ENCODE measurements at places on chromosomes 2 and 18.
A peak's percentile ranks its signal among the peaks of the same experiment; 100 is the strongest.

DNA sequence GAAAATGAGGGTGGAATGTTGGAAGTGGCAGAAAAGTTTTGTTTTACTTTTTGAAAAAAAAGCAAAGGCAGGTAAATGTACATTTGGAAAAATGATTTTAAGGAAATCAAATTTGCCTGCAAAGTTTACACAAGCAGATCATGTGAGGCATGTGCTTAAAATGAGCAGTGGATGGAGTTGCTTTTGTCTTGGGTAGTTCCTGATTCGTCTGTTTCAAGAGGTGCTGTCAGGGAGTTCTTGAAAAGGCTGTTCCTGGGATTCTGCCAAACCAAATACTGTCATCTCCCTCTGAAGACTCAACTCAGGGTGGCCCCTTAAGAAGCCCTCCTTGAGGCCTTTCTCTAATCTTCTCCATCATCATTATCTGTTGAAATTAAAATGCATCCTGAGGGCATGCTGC lies 59.0 kb downstream of the TACR1 start:
- no peaks in the 10 kb centered on the region for H3K36me3 ChIP-seq
- H3K27ac ChIP-seq: no peak overlapping the region
- DNase-seq: no peak

DNA sequence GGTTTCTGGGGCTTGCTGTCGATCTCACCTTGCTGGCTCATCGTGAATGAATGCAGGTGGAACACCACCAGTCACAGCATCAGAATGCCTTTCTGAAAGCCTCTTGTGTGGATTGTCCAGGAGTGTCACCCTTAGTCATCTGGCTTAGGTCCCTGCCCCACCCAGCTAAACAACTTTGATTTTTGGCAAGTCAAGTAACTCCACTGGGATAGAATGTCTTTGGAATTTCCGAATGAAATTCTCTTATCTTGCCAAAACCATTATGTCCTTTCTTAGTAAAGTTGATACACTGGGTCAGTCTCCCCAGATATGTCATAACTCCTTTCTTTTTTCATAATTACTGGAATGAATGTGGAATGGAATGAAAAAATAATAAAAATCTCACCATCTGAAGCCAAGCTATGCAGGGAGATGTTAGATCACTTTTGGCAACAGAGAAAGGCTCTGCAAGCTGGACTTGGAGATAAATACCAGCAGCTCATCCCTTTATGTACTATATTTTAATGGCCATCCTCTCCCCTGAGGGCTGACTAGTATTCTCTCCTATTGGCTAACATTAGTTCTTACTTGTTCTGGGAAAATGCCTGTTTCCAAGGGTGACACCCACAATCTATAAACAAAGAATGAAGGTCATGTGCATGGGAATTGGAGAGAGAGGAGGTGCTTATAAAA lies 35.4 kb downstream of the INSIG2 start:
- H3K4me3 ChIP-seq: no peak overlapping the region
- H3K36me3 ChIP-seq: no peaks in the 10 kb centered on the region
- no peak for DNase-seq
- peaks cover 7% of the 10 kb centered on the region for H3K4me1 ChIP-seq
- no peak overlapping the region for H3K27ac ChIP-seq
- H3K27me3 ChIP-seq: no peaks in the 10 kb centered on the region

- peak overlapping the region; percentile 55 for H3K4me3 ChIP-seq
- no peaks in the 10 kb centered on the region for H3K27me3 ChIP-seq
- H3K27ac ChIP-seq: peak overlapping the region; percentile 59
Observed at GRCh38 chr2:60554646-60555065, 1.2 kb upstream of the BCL11A start.

DNA sequence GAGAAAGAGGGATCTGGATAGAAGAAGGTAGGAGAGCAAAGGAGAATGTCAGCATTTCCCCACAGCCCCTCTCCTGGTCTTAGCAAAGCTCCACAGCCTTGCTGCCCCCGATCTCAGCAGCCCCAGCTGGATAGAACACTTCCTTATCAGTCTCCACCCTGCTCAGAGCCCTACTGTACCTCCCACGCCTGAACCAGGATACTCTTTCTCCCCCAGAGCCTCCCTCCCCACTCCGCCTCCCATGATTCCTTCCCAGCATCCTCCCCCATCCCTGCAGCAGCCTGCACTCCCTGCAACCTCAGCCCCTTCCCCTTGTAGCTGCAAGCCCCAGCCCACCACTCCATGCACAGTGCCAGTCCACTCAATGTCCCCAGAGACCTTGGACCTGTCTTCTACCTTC lies 25.8 kb downstream of the PLB1 start:
- no peaks in the 10 kb centered on the region for H3K4me1 ChIP-seq
- no peak overlapping the region for H3K27ac ChIP-seq
- H3K27me3 ChIP-seq: no peaks in the 10 kb centered on the region
- no peaks in the 10 kb centered on the region for H3K36me3 ChIP-seq

- DNase-seq: no peak
- H3K27me3 ChIP-seq: no peaks in the 10 kb centered on the region
- no peak overlapping the region for H3K27ac ChIP-seq
Observed at GRCh38 chr18:37734406-37734805, 168.8 kb upstream of the CELF4 start.

- H3K36me3 ChIP-seq: no peaks in the 10 kb centered on the region
- no peak for DNase-seq
- no peak overlapping the region for H3K27ac ChIP-seq
- H3K27me3 ChIP-seq: no peaks in the 10 kb centered on the region
- no peak overlapping the region for H3K4me3 ChIP-seq
Observed at GRCh38 chr18:48800876-48801727, 149.7 kb downstream of the SMAD7 start.

GRCh38 chr18:21099442-21099841 lies 12.2 kb downstream of the ROCK1 start:
- no peak overlapping the region for H3K27ac ChIP-seq
- H3K4me1 ChIP-seq: peaks cover 61% of the 10 kb centered on the region
- H3K4me3 ChIP-seq: no peak overlapping the region
- no peaks in the 10 kb centered on the region for H3K36me3 ChIP-seq
- no peaks in the 10 kb centered on the region for H3K27me3 ChIP-seq

GRCh38 chr2:233476063-233476410 lies 90.5 kb downstream of the USP40 start:
- peaks cover 20% of the 10 kb centered on the region for H3K36me3 ChIP-seq
- H3K27ac ChIP-seq: no peak overlapping the region
- no peaks in the 10 kb centered on the region for H3K27me3 ChIP-seq
- H3K4me1 ChIP-seq: no peaks in the 10 kb centered on the region

- H3K4me3 ChIP-seq: no peak overlapping the region
- no peak overlapping the region for H3K27ac ChIP-seq
- H3K4me1 ChIP-seq: no peaks in the 10 kb centered on the region
- DNase-seq: no peak
- no peaks in the 10 kb centered on the region for H3K27me3 ChIP-seq
Observed at GRCh38 chr2:35960596-35960995, 395.0 kb upstream of the CRIM1 start.

GRCh38 chr18:47150029-47150823 lies at the start of gene HDHD2:
HDHD2 (minus strand) TSS chr18:47150500; CDS start chr18:47136439, 14,061 bp downstream.
- H3K36me3 ChIP-seq: peaks cover 19% of the 10 kb centered on the region
- no peak for DNase-seq
- no peaks in the 10 kb centered on the region for H3K27me3 ChIP-seq
- peak within 1 kb of the TSS; percentile 62 for H3K4me3 ChIP-seq
- peaks cover 31% of the 10 kb centered on the region for H3K4me1 ChIP-seq

DNA sequence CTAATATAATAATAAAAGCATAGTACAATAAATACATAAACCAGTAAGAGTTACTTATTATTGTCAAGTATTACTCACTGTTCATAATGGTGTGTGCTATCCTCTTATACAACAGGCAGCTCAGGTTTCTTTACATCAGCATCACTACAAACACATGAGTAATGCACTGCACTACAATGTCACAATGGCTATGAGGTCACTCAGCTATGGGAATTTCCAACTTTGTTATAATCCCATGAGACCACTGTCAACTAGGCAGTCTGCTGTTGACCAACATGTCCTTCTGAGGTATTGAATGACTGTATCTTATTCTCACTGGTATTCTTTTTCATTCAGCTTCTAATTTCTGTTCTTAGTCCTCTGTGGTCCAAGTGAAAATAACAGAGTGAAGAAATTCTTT lies 250.4 kb upstream of the DSEL start:
- H3K4me1 ChIP-seq: no peaks in the 10 kb centered on the region
- H3K27ac ChIP-seq: no peak overlapping the region
- H3K4me3 ChIP-seq: no peak overlapping the region

DNA sequence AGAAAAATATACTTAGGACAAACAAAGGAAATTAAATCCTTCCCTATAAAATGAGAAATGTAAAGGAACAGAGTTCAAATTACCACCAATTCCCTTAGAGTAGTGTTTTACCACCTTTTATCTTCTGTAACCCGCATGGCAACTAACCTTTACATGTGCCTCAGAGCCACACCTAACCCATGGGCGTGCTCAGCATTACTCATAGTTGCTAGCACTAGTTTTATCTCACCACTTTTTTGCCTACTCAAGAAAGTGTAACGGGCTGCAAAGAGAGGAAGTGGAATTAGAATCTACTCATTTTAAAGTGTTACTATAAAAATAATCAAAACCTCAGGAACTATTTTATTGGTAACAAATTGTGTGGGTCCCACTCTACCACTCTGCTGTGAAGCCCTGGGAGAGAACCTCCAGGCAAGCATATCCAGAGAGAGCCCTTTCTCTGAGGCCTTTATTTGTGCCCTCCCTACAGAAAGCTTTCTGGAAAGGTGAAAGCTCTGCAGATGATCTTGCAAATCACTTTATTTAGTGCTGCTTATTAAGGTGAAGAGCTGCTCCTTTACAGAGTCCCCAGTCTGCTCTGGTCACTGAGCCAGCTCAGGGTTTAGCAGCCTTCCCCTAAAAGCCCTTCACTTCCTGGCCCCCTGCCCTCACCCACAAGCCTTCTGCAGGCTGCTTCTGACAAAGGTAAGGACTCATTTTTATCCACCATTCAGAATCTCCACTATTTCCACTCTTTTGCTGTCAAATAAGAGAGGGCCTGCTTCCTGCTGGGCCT lies 98.8 kb downstream of the TRABD2A start:
- H3K27me3 ChIP-seq: no peaks in the 10 kb centered on the region
- H3K4me1 ChIP-seq: no peaks in the 10 kb centered on the region
- H3K27ac ChIP-seq: no peak overlapping the region
- no peak overlapping the region for H3K4me3 ChIP-seq
- H3K36me3 ChIP-seq: no peaks in the 10 kb centered on the region

- no peaks in the 10 kb centered on the region for H3K36me3 ChIP-seq
- H3K4me1 ChIP-seq: no peaks in the 10 kb centered on the region
- no peaks in the 10 kb centered on the region for H3K27me3 ChIP-seq
- no peak overlapping the region for H3K27ac ChIP-seq
- no peak overlapping the region for H3K4me3 ChIP-seq
- no peak for DNase-seq
Observed at GRCh38 chr2:158179660-158180059, 78.0 kb downstream of the UPP2 start.

GRCh38 chr18:32674491-32674890 lies 98.3 kb downstream of the KLHL14 start:
- no peaks in the 10 kb centered on the region for H3K4me1 ChIP-seq
- H3K36me3 ChIP-seq: no peaks in the 10 kb centered on the region
- H3K27ac ChIP-seq: no peak overlapping the region
- H3K4me3 ChIP-seq: no peak overlapping the region
- H3K27me3 ChIP-seq: no peaks in the 10 kb centered on the region

DNA sequence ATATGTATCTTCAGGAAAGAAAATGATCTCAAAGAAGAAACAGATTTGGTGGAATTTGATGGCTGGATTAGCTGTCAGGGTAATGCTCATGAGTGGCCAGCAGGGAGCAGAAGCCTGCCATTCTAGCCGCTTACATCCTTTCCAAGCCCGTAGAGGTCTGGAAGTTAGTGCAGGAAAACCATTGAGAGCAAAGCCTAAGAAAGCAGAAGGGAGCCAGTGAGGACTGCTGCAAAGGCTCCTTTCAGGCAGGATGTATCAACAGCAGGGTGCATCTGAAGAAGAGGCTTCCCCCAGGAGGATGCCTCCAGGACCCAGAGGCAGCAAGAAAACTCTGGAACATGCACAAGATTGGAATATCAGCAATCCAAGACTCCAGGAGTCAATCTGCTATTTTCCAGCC lies 22.9 kb upstream of the LBH start:
- H3K4me1 ChIP-seq: no peaks in the 10 kb centered on the region
- no peak overlapping the region for H3K27ac ChIP-seq
- H3K27me3 ChIP-seq: no peaks in the 10 kb centered on the region
- H3K4me3 ChIP-seq: no peak overlapping the region
- no peak for DNase-seq
- no peaks in the 10 kb centered on the region for H3K36me3 ChIP-seq
